NCI-H526 treated with DMSO at 0.1 percent for 48 hours (cell line): ENCODE measurements at places on chromosomes 4 and X.

DNA sequence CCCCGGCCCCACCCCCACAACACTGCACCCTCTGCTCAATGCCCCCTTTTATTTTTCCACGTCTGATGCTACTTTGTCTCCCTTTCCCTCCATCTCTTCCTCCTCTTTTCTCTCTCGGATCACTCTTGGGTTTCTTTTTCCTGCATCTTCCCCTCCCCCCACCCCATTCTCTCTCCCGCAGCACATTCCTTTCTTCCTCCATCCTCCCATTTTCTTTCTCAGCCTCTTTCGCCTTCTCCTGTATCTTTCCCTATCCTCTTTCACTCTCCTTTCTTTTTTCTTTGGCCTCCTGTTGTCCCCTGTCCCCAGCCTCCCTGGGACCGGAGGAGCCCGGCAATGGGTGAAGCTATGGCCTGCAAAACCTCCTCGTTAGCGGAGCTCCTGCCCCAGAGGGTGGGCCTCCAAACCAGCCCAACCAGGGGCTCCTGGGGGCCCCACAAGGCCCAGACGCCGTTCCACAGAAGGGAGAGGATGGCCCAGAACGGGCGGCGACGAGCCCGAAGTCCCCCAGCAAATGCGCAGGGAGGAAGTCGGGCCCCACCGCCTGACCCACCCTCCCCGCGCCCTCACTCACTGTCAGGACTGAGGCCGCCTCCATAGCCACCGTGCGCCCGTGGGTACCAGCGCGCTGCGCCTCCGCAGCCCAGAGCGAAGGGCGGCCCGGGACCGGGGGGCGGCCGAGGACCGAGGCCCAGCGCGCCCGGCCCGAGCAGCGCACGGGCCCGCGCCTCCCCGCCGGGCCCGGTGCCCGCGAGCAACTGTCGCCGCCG, 807 bp downstream of the HMX1 start:
- no peak for DNase-seq

DNA sequence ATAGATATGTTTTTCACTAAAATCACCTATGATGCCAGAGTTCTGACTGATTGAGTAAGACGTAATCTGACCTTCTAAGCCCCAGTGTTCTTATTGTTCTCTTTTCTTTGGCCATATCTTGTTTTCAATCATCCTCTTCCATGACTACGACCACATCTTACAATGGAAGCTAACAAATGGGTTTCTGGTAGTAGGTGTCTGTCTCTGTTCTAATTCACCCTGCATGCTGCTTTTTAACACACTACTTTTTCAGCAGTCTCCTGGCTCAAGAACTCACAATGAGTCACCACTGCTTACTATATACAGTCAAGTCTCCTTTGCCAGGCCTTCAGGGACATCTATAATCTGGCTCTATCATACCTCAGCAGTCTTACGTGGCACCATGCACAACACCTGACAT, 146.1 kb downstream of the NEXMIF start:
- no peak for DNase-seq

DNA sequence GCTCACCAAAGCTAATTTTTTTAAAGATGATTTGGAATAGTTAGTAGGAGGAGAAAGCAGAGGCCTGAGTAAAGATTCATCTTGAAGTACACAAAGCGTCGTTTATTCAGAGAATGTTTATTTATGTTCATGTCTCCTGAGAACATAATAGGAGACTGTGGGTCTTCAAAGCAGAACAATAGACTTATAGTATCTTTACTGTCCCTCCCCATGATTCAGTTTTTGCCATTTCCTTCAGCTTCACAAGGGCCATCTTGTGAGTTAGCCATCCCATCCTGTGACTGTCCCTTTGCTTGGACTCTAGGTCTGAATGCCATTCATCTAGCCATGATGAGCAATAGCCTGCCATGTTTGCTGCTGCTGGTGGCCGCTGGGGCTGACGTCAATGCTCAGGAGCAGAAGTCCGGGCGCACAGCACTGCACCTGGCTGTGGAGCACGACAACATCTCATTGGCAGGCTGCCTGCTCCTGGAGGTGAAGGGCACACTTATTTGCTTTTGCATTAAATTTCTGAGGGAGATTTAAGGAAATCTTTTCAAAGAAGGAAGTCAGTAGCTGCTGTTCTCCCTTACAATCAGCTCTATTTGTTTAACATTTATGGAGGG, 105.8 kb downstream of the NFKB1 start:
- no peak for DNase-seq

DNA sequence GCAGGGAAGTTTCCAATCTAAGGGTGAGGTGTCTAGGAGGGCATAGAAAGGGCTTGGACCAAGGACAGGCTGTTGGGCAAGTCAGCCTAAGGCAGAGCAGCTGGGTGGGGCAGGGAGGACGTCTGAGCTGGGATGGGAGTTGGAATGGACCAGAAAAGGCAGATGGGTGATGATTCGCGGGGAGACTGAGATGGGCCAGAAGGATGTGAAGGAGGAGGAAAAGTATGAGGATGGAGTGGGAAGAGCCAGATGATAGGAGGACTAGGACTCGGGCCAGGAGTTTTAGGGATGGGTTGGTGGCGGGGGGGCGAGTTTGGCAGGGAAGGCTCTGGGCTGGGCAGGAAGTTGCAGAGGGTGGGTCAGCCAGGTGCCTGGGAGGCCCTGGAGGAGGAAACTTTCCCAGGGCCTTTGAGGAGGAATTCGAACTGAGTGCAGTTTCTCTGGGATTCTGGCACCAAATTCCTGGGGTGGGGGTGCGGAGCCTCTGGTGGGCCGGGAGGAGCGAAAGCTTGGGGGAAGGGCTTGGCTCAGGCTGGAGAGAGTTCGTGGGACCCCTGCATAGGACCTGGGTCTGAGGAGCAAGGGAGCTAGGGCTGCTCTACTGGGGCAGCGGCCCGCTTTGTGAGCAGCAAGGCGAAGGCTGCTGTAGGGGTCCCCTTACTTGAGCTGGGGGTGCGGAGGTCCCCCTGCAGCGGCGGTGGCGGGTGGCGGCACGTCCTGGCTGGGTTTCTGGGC, 8.7 kb upstream of the TIMP1 start:
- no peak for DNase-seq

DNA sequence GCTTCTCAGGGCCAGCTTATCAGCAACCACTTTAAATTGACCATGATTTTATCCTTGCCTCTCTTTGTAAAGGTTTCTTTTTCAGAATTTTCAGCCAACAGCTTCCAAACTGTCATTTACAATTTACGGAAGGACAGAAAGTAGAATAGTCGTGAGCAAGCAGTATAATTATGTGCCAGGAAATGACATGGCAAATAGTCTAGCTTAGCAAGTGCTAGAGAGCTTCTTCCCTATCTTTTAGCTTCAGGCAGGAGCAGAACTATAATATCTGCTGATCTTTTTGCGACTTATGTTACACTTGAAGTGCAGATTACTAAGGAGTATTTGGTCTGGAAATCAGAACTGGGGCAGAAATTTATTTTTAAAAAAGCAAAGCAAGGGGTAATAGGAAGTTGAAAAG, 123.0 kb upstream of the AP1S2 start:
- DNase-seq: no peak

DNA sequence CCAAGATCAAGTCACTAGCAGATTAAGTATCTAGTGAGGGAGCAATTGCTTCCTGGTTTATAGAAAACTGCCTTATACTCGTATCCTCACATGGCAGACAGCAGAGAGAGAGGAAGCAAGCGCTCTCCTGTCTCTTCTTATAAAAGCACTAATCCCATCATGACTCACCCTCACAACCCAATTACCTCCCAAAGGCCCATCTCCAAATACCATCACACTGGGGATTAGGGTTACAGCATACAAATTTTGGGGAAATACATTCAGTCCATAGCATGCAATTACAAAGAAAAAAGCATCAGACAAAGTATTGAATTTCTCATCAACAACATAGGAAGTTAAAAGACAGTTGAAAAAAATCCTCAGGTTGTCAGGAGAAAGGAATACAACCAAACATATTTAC, 292.6 kb downstream of the IQCM start:
- no peak for DNase-seq

DNA sequence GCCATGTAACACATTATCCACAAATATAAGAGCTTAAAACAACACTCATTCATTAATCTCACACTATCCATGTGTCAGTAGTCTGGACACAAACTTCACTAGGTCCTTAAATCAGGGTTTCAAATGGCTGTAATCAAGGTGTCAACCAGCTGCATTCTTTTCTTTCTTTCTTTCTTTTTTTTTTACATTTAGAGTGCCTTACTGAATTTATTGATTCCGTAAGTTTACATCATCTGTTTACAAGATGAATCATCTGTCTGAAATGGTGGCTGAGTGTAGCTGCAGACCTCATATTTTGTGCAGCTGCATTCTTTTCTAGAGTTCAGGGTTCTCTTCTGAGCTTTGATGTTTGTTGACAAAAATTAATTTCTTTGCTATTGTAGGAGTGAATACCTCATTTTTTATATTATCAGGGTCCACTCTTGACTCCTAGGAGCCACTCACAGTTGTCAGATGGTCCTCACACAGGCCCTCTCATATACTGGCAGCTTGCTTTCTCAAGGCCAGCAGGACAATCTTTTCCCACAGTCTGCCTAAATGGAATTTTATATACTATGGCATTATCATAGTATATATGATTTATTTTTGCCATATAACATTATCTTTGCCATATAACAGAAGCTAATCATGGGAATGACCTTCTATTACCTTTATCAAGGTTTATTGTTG, 37.8 kb downstream of the SPOCK3 start:
- no peak for DNase-seq

DNA sequence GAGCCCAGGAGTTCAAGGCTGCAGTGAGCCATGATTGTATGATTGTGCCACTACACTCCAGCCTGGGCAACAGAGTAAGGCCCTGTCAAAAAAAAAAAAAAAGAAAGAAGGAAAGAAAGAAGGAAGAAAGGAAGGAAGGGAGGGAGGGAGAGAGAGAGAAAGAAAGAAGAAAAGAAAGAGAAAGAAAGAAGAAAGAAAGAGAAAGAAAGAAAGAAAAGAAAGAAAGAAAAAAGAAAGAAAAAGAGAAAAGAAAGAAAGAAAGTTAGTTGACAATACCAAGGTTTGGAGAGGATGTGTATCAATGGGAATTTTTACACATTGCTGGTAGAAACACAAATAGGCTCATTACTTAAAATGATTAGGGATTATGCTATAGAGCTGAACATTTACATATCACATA, 19.8 kb downstream of the RADX start:
- DNase-seq: no peak

DNA sequence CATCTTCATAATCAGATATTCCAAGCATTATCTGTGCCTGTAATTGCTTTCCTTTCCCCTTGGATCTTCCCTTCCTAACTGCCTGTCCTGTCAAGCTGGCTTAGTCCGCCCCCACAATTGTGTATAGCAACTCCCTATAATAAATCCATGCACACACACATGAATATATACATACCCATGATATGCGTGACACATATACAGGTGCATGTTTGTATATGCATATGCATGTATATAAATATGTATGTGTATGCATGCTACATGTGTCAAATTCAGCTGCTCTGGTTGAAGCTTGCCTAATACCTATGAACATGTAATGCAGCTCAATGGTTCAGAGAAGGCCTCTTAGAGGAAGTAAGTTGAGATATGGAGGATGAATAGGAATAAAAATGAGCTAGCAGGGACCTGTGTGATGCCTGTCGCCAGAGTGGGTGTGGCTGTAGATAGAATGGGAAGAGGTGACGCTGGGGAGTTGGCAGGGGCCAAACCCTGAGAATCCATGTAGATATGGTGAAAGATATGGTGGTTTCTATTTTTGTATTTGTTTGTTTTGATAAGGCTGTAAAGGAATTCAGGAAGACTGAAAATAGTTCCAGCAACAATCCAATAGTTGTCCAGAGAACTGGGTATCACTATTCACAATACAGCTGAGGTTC, 595.0 kb upstream of the BOD1L1 start:
- no peak for DNase-seq

DNA sequence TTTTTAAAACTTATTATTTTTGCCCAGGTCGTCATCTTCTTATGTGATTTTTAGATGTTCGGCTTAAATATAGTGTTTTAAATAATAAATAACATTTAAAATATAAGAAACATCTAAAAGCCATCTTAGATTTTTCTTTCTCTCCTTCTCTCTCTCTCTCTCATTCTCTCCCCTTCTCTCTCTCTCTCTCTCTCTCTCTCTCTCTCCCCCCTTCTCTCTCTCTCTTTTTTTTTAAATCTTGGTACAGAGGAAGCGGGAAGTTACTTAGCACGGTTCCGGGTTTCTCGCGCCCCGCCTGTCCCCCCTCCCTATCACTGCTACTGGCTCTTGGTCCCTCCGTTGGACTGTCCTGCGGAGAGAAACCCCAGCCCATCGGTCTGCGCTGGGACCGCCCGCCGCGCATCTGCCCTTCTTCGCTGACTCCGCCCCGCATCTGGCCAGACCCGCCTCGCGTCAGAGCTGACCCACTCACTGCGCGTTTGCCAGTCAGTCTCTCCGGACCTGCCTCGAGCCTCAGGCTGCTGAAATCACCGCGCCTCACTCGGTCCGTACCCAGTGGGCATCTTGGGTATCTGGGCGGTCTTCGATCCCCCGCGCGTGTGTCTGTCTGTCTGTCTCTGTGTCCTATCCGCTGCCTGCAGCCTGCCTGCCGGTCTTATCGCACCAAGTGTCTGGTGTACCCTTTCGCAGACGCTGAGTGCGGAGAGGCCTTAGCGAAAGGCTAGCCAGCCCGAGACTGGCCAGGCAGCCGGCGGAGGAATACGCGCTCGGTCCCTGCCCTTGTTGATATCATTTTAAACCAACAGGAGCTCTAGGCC, at the start of gene PABPC5:
Gene PABPC5 (plus strand): TSS at position 489 of the 818 bp plus-strand sequence. CDS start 739 bp downstream, outside the sequence.
- DNase-seq: no peak

- DNase-seq: no peak
Observed at GRCh38 chrX:126697091-126697490, 122.4 kb upstream of the PRR32 start.

GRCh38 chr4:126614356-126614855, 1018.4 kb upstream of the INTU start:
- no peak for DNase-seq

DNA sequence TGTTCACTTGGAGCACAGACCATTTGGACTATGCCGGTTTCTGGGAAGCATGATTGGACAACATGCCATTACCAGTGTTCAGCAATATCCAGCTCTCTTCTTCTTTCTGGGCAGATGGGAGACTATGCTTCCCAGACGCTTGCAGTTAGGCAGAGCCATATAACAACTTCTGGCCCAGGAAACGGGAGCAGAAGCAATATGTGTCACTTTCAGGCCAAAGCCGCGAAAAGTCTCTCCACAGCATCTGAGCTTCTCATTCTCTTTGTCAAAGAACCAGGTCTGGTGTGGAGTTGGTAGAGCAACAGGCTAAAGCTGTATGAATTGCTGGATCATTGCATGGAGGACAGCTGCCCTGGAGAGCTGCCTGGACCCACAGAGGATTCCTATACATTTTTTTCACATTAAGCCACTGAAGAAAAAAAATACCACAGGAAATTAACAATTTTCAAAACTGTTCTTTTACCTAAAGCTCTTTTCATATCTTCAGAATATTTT, 131.4 kb upstream of the FRG1 start:
- no peak for DNase-seq

DNA sequence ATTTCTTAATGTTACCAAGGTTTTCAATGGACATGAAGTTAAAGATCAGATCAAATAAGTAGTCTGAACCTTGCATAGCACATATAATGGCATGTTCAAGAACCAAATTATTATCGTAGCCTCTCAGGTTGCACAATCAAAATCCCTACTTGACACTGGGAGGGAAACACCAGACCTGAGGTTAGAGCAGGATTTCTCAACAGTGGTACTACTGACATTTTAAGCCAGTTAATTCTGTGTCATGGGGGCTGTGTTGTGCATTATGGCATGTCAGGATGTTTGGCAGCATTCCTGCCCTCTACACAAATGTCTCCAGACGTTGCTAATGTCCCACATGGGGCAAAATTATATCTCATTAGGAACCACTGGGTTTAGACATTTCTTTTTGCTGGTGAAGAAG, 20.8 kb downstream of the RLIM start:
- no peak for DNase-seq
